MG63 (cell line): ENCODE measurements at places on chromosomes 7 and 10. TPM values are rescaled to one million over a fixed set of nuclear protein-coding genes. Genes with fewer than 3 reads are reported as not detected.
A peak's percentile ranks its signal among the peaks of the same experiment; 100 is the strongest.

GFRA1 gene
- 27.6 and 47.6 TPM in 2 replicates for total RNA-seq

RASA4B gene
- 0.12 and 1.7 TPM in 2 replicates for total RNA-seq

CACNB2 gene
- not detected in 2 replicates for total RNA-seq

H2BK1 gene
- not detected in 2 replicates for total RNA-seq

ZNF804B gene
- total RNA-seq: not detected in 2 replicates

CRYGN gene
- not detected in 2 replicates for total RNA-seq

GRCh38 chr10:46240684-46241565 lies 45.9 kb upstream of the ANTXRL start:
- no peak for DNase-seq

DNA sequence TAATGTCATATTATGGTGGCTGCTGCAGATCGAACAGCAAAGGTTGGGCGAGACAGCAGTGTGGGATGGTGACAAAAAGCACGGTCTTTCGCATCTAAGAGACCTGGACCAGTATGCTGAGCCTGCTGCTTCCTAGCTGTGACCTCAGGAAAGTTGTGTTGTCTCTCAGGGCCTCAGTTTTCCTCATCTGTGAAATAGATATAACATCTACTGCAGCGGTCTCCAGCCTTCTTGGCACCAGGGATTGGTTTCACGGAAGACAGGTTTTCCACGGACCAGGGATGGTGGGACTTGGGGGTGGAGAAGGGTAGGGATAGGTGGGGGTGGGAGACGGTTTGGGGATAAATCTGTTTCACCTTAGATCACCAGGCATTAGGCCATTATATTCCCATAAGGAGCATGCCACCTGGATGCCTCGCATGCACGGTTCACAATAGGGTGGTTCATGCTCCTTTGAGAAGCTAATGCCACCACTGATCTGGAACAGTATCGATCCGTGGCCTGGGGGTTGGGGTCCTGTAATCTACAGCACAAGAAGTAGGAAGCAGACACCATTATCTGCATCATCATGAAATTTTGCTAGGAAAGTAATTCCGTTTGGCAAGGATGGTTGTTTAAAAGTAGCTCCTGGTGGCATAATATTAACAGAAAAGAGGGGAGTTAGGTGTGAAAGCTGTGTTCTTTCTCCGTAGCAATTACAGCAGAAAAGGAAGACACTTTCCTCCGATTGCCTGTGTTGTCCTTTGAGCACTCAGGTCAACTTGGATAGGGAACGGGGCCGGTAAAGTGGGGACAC lies 10.8 kb downstream of the KLF6 start:
- DNase-seq: no peak

DNA sequence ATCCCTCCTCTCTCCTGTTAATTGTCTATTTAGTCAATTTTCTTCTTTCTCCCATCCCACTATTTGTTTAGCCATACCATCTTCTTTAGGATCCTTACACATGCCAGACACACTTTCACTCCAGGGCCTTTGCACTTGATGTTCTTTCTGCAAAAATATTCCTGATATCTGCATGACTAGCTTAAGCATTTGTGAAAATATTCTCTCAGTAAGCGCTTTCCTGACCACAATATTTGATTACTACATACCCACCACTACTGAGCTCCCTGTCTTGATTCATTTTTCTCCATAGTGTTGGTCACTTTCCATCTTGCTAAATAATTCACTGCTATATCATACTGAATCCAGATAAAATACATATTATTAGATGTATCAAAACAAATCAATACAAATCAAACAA lies 75.1 kb downstream of the SEMA3D start:
- DNase-seq: no peak

DNA sequence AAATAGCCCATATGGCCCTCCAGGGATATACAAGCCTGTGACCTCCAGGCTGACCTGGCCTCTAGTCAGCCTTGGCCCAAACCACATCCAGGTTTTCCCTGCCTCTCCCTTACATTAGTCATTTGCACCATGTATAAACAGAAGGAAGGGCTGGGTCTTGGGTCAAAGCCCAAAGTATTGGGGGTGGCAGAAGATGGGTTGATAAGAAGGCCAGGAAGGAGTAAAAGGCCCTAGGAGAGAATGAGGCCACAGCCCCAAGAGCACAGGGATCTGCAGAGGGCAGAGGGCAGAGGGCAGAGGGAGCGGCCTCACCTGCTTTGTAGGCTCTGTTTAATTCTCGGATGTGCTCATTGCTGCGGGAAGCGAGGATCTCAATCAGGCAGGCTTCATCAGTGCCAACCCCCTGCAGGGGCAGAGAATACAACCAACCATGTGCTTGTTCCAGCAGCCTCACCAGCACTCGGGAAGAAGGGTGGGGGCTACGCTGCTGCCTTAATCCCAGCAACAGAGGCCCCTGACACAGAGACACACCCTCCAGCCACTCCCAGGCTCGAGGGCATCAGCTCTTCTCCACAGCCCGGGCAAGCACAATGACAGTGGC lies 31.3 kb downstream of the PLAC9 start:
- DNase-seq: peak; percentile 94

GRCh38 chr10:43666552-43666951 lies 17.9 kb upstream of the ZNF32 start:
- DNase-seq: no peak

- DNase-seq: no peak
Observed at GRCh38 chr7:140673774-140674155, 1.0 kb downstream of the ADCK2 start.

GRCh38 chr7:138980563-138981291 lies 462 bp downstream of the KIAA1549 start:
- DNase-seq: no peak

GRCh38 chr7:15402436-15403136 lies 159.2 kb downstream of the AGMO start:
- no peak for DNase-seq

DNA sequence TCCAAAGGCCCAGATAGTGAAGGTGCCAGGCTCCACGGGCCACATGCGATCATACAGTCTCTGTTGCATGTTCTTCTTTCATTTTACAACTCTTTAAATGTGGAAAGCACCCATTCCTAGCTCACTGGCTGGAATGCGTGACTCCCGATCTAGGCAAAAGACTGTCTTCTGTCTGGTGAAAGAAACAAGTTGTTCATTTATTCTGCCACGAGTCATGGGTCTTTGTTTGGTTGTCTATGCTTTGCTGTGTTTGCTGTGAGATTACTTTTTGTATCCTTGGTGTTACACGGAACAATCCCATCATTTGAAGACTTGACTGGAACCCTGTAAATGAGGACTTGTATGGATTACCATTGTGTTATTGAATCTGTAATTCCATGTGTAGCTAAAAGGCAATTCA lies 41.9 kb downstream of the NPVF start:
- no peak for DNase-seq

GRCh38 chr10:97923057-97923456 lies 73.4 kb downstream of the GOLGA7B start:
- no peak for DNase-seq

GRCh38 chr10:48896756-48897440 lies 42.7 kb downstream of the LRRC18 start:
- peak; percentile 77 for DNase-seq

DNA sequence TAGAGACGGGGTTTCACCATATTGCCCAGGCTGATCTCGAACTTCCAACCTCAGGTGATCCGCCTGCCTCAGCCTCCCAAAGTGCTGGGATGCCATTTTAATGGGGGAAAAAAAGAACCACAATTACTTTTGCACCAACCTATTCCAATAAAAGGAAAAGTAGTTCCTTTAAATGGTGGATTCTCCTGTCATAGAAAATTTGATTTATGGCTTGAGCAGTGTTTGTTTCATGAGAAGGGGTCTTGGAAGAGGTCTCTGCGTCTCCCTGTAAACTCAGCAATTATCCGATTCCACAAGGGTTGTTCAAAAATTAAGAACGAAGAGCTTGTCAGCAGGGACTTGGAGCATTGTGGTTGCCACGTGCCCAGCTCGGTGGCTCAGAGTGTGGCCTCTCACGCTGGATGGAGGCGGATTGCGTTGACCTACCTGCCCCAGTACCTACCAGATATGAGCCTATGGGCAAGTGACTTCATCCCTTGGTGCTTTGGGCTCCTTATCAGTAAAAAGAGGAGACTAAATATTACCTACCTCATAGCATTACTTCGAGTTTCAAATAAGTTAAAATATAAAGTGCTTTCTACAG lies 2.8 kb upstream of the TRIP6 start:
- DNase-seq: no peak

DNA sequence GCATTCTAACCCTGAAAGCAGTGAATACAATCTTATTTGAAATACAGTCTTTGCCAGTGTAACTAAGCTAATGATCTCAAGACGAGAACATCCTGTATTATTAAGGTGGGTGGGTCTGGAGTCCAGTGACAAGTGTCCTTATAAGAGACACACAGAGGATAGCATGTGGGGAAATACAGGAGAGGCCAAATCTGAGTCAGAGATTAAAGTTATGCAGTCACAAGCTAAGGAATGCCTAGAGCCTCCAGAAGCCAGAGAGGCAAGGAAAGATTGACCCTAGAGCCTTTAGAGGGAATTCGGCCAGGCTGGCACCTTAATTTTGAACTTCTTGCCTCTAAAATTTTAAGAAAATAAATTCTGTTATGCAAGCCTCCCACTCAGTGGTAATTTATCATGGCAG lies 87.5 kb upstream of the HGF start:
- no peak for DNase-seq

DNA sequence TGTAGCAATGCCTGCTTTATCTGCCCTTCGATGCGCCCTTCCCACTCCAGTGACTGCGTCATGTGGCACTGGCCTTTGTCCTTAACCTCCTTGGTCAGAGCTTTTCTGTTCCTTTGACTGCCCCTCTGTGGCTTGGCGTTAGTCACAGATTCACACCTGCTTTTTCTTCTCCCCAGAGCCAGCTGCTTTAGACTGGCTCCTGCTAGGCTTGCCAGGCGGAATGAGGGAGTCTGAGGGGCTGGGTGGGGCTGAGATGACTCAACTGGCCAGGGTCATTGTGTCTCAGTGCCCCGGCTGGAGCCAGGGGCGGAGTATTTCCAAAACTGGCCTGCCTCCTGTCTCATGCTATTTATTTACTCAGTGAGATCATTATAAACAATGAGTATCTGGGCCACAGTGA lies 194.1 kb downstream of the EMX2 start:
- peak; percentile 90 for DNase-seq

GRCh38 chr7:43458330-43459018 lies 124.4 kb upstream of the STK17A start:
- DNase-seq: no peak

DNA sequence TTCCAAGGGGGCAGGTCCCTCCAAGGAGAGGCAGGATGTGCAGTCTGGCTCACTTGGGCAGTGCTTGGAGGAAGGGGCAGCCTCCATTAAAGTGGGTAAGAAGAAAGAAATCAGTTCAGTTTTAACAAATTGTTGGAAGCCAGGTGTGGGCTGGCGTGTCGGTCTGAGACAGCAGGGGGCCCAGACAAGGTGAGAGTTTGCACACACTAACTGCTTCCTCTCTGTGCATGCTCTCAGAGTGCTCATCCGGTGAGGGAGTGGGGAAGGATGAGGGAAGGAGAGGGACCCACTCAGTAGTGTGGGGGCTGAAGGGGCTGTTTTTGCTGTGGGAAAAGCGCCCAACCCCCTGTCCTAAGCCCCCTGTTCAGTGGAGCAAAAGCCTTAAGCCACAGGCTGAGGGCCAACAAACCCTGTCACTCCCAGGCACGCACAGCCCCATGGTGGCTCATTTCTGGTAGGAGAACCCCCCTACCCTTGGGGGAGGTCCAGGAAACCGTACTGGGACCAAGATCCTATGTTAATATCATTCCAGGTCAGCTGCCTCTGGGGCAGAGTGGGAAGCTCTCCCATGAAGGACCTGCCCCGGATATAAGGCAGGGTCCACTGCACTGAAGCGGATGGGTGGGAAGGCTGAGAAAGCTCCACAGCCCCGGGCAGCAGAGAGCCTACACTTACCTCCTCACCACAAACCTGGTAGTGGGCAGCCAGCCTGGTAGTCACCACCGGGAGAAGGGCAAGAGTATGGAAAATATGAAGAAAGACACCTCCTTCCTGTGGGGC lies 5.1 kb upstream of the PCBD1 start:
- no peak for DNase-seq

- no peak for DNase-seq
Observed at GRCh38 chr10:3331187-3331586, 158.6 kb upstream of the PITRM1 start.
